ENCODE measurements at places on chromosomes 7 and 10.

DNA sequence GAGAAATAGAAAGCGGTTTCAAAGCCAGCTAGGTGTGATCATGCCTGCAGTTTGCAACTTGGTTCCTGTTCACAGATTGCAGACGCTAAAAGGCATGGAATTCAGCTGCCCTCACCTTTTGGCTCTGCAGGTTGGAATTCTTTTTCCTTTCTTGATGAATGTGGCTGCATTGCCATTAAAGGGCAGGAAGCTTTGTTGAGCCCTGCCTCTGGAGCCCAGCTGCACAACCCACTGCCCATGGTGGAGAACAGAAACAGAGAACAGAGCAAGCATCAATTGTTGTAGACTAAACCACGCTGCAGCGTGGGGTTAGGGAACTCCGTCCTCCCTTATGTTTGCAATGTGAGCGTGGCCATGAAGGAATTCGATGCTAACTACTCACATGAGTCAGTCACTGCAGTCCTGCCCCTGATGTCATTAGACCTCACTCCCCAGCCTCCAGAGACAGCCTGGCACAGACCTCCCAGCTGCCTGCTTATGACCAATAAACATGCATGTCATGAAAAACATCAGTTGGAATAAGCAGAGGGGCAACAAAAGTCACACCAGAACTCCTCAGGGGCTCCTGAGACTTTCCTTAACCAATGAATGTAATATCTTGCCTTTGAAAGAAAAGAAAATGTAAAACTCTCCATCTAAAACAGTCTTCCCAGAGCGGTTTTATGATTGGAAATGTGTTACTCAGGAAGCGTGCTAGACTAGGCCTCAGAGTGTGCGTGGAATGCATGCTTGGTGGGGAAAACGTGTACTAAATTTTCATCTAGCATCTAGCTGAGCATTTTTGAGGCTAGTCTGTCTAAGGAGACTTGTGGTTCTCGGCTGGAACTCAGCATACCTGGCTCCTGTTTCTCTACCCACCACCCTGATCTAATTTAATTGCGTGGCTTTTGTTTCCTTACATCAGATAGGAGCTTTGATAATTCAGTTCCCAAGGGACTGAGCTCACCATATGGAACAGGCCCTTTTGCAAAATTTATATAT lies 232.2 kb downstream of the KIAA1217 start:
- DNase-seq, result no peak

GRCh38 chr7:130956417-130957136 lies 222.6 kb upstream of the KLF14 start:
- DNase-seq, result no peak

- DNase-seq, result no peak
Observed at GRCh38 chr7:125427676-125428075, 498.1 kb upstream of the POT1 start.

GRCh38 chr7:74575811-74576210 lies 81.7 kb upstream of the GTF2I start:
- DNase-seq, result no peak

DNA sequence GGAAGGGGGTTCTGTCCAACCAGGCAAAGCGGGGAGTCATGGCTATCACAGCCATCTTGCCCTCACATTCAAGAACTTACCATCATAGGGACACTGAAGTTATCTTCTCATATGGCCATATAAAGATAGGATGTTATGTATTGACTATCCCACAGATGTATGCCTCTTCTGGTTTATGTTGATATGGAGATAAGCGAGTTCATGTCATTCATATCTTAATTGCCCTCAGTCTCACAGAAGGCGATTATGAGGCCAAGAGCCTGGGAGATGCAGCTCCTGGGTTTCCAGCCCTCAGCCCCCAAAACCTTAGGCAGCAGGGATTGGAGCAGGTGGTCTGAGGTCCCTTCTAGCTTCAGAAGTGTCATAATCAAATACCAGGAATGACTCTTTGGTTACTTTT lies 8.5 kb upstream of the ANKRD61 start:
- DNase-seq, result no peak

DNA sequence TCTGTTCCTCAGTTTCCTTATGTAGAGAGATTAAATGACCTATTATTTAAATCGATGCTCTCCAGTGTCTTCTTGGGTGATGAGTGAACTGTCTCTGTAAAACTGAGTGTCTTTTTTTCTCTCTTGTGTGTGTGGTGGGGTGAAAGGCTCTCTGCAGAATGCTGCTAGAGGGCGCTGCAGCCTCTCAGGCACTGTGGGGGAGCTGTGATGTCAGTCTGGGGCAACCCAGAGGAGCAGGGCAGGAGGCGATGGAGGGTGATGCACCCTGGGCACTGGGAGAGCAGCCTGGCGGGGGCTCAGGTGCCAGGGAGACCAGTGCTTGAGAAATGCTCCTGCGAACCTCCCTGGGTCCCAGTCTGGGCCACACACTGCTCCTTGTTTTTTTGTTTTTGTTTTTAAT lies 110.1 kb upstream of the POM121L12 start:
- DNase-seq, result no peak

DNA sequence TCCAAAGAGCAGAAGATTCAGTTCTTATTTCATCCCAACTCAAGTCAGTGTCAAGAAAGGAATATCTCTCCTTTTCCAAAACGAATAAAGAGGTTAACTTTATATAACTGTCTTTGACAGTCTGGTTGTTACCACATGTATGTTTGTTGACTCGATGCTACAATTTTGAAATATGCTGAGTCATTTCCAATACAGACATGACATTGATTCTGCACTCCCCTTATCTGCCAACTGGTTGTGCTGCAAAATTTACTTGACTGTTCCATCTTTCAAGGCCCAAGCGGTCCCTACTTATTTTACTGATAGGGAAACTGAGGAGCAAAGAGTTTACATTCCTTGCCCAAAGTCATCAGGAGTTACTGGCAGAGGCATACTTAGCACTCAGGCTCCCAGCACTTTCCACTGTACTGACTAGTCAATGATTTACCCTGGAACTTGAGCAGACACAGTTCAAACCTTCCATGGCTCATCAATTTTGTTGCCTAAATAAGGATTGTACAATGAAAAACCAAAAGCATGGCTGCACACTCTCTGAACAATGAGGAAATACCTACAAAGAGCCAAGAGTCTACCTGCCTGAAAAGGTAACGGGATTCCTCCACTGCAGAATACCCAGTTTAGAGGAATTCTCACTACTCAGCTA lies 52.8 kb downstream of the ABLIM1 start:
- no peak for DNase-seq

- no peak for DNase-seq
Observed at GRCh38 chr7:4103352-4104091, 578.6 kb upstream of the FOXK1 start.

- DNase-seq, result no peak
Observed at GRCh38 chr10:14608381-14609001, 166.2 kb downstream of the FAM107B start.

- no peak for DNase-seq
Observed at GRCh38 chr7:128435327-128435686, 20.4 kb upstream of the HILPDA start.

- DNase-seq, result no peak
Observed at GRCh38 chr7:114630201-114630990, 215.8 kb downstream of the FOXP2 start.

DNA sequence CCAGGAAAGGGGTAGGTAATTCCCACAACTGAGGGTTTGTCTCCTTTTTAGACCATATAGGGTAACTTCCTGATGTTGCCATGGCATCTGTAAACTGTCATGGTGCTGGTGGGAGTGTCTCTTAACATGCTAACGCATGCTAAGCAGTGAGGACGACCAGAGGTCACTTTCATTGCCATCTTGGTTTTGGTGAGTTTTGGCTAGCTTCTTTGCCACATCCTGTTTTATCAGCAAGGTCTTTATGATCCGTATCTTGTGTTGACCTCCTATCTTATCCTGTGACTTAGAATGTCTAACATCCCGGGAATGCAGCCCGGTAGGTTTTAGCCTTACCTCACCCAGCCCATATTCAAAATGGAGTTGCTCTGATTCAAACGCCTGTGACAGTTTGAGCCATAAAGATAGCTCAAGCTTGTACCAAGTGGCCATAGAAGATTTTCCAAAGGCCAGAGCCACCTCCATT lies 176.0 kb upstream of the NAMPT start:
- peak; percentile 16 for DNase-seq

DNA sequence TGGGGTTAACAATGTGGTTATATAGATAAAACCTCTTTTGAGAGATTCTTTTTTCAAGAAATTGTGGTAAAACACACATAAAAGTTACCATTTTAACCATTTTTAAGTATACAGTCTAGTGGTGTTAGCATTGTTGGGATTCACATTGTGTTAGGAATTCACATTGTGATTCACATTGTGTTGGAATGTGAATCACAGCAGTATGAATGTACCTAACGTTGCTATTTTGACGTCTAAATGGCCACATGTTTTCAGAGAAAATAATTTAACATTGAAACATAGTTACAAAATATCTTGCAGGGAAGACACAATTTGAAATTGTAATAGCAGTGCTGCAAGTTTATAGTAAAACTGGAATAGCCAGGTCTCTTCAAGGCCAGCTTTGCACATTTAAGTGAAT lies 129.0 kb downstream of the BICC1 start:
- no peak for DNase-seq

DNA sequence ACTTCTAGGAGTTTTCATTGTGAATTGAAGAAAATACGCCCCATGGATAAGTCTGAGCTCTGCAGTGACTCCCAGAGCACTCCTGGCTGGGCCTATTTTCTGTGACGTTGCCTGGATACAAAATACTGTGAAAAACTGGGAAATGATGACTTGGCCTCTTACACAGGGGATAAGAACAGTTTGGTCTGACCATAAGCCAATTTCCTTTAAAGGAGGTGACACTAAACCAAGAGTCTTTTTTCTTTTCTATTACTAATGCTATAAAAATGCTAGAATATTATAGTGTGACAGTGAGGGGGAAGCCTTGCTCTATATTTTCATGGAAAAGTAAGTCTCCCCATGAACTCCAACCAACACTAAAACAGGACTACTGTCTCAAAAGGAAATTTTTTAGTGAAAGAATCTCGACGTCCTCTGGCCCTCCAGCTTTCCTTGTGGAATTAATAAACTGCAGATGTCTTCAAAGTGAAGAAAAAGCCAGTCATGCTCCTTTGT lies 45.5 kb downstream of the MYOF start:
- DNase-seq, result peak; percentile 68

DNA sequence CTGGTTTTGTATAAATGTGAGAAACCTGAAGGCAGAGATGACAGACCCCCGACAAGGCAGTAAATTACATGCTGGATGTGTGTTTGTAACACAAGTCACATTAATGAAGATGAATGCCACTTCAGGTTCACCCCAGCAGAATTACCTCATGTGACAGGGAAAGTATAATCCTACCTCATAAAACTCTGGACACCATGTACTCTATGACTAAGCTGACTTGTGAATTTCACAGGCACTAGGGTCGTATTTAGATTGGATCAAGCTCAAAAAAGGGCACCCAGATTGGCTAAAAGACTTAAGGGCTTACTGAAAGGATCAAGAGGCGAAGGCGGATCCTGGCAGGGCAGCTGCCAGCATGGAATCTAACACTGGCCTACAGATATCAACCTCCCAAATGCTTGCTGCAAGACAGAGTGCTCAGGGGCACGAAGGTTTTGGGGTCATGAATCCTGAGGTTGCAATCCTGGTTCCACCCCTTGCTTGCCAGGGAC lies 161.4 kb downstream of the PIP4K2A start:
- no peak for DNase-seq

- no peak for DNase-seq
Observed at GRCh38 chr10:121910673-121911420, 17.0 kb downstream of the ATE1 start.

DNA sequence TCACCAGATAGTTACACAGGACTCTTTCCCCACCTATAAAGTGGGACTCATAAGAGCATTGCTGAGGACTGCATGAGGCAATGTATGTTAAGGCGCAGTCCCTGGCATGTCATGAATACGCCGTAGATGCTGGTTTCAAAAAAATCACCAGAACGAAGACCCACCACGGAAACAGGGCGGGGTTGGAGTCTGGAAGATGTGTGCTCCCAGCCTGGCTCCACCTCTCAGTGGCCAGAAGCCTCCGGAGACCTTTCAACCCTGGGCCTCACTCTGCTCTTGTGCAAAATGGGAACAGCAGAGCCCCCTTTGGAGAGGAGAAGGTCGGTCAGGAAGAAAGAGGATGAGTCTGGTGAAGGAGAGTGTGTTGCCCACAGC lies 12.4 kb upstream of the ZMIZ1 start:
- DNase-seq, result no peak

Measured in adrenal gland (tissue), 19 donors.